ENCODE measurements at places on chromosomes 2 and 18. TPM values are rescaled to one million over a fixed set of nuclear protein-coding genes. Genes with fewer than 3 reads are reported as not detected.
A peak's percentile ranks its signal among the peaks of the same experiment; 100 is the strongest.

AQP4 gene
- total RNA-seq = not detected

APOB gene
- not detected for total RNA-seq

CRYGC gene
- 0.17 TPM for total RNA-seq

REG1B gene
- total RNA-seq = not detected

UGT1A4 gene
- total RNA-seq = not detected

ANKRD30B gene
- not detected for total RNA-seq

TNP1 gene
- not detected for total RNA-seq

FOXI3 gene
- not detected for total RNA-seq

IL36A gene
- total RNA-seq = not detected

KCNE4 gene
- not detected for total RNA-seq

CCDC178 gene
- total RNA-seq = not detected

DNA sequence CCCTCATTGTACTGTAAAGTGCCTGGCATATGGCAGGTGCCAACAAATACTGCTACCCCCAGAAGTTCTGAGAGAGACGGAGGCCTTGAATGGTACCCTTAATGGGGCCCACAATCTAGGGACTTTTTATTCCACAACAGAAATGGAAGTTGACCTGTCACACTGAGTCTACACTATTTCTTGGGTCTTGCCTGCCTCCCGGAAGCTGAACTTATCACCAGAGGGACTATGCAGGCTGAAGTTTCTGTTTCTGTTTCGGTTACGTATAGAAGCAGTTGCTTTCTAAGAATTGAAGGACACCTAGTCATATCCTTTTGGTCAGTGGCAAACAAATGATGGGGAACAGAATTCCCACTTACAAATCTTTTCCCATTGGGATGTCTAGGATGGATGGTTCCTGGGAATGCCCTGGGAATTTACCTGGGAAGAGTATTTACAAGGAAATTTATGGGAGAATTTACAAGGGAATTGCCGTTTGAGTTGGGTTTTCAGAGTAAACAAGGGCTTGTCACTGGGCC lies 74.2 kb downstream of the HS1BP3 start:
- no peak for DNase-seq

DNA sequence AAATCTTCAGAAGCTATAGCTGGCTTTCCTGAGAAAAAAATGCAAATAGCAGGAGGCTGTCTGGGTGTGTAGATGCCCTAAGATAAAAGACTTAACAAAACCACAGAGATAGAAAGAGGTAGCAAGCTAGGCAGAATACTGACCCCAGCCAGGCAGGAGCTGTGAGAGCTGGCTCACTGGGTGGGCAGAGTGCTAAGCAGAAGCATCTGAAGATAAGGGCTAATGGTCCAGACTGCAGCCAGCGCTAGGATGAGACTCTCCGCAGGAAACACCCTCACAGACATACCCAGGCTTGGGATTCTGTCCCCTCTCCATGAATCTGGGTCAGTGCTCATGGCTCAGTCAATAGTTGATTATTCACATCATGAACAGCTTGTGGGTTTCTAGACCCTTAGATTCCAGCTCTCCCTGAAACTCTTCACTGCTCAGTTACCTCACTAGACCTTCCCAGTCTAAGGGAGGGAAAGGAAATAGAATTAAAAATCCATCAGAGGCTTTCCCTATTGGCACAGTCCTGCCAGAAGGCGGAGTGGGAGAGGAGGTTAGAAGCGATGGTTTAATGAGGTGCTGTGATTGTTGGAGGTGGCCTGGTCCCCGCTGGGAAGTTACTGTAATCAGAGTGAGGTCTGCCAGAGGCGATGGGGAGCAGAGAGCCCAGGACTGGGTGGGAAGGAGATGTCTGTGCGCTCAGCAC lies 21.4 kb upstream of the CCBE1 start:
- DNase-seq = peak; percentile 46

DNA sequence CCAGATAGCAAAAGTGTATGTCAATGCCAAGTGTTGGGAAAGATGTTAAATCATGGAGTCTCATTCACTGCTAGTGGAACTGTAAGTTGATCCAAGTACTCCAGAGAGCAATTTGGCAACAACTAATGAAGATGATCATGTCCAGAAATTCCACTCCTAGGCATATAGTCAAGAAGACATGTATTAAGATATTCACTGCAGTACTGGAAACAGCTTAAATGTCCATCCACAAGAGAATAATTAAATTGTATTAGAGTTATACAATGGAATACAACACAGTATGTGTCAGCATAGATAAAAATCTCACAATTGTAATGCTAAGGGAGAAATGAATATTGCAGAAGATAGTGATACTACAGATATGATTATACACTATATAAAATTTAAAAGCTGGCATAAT lies 15.2 kb upstream of the LBH start:
- DNase-seq = no peak

DNA sequence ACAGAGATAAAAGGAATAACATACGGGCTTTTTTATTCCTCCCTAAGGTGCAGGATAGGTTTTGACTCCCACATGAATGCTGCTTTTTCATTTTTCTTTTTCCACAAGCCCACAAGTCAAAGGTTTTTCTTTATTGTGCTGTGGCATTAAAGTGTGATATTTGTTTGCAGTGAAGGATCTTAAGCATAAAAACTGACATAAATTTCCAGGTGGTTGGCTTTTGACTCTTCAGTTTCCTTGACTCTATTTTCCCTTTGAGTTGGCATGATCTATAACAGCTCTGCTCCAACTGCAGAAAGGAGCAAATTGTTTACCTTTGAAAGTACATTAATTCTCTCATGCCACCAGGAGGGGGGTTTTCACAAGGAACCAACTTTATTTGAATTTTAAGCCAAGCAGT lies 326.2 kb upstream of the FAM98A start:
- DNase-seq = no peak

GRCh38 chr2:17661460-17661859 lies 92.2 kb downstream of the SMC6 start:
- DNase-seq = no peak

DNA sequence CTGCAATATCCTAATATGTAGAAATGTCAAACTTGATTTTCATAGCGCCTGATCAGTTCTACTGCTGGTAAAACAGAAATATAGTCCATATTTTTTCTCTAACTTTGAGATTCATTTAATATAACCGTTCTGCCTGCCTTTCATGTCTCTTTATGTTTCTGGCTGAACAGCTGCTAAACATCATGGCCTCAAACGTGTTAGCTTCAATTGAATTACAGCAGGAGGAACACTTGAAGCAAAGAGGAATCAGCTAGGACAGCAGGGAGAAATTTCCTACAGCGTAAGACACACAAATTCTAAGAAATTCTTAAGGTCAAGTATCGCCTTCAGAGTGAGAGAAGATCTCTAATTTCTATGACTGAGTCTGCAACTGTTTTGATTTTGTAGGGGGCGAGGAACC lies 433.2 kb downstream of the FBXO15 start:
- no peak for DNase-seq

DNA sequence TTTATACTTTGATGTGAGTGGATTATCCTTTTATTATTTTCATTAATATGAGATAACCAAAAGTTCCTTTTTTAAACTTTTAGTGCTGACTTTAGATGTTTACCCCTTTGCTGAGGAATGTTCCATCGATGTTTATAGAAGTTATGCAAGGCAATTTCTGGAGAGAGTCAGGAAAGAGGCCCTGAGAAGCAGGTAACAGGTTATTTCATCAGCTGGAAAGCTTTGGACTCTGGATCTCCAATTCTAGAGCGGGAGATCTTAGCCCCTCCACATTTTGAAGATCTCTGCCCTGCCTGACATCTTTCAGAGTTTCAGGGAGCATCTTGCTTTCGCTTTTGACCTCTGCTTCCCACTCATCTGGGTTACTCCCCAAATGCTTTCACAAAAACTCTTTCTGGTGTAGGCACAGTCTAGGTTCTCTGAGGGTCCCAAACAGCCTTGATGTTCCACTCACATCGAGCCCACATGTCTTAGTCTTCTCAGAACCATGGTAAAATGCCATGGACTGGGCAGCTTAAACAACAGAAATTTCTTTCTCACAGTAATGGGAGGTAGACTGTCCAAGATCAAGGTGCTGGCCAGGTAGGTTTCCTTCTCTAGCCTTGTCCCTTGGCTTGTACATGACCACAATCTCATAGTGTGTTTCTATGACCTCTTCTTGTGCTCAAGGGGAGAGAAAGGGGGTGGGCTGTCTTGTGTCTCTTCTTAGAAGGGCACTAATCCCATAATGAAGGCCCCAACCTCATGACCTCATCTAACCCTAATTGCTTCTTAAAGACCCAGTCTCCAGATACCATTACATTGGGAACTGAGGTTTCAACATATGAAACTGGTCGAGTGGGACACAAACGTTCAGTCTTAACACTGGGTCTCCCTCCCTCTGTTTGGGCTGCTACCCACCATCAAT lies 87.1 kb downstream of the DOK6 start:
- DNase-seq = no peak

- DNase-seq = no peak
Measured at GRCh38 chr18:34223893-34224422, 755 bp downstream of the NOL4 start.

DNA sequence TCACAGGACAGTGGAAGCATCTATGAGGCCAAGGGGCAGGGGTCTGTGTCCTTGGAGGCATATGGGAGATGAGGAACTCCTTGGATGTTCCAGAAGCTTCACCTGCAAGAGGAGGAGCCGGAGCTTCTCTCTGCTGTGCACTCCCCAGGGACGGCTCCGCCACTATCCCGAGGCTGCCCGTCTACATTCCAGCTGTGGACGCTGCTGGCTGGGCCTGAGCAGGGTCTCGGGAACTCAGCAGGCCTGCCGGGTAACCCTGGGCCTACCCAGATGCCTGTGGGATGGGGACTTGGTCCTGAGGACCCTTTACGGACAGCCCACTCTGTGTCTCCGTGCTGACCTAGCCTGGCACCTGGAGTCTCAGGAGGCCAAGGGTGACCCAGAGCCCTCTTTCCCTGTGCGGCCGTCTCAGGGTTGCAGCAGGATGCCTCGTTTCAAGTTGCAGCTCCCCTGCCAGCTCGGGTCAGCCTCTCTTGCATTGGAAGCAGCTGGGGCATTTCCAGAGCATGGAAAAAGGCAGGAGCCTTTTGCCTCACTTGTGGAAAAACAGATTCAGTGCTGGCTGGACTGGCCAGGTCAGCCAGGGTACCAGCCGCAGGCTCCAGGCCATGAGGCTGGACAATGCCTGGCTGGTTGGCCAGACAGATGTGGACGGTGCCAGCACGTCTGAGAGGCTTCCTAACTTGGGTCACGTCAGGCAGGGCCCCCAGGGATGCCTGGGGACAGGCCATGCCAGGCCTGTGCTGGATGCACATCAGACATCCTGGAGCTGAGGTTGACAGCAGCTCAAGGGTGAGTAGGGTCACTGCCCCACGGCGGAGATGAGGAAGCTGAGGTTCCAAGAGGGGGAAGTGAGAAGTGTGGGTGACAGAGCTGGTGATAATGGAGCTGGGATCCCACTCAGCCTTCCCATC lies 41.5 kb downstream of the SCTR start:
- no peak for DNase-seq

DNA sequence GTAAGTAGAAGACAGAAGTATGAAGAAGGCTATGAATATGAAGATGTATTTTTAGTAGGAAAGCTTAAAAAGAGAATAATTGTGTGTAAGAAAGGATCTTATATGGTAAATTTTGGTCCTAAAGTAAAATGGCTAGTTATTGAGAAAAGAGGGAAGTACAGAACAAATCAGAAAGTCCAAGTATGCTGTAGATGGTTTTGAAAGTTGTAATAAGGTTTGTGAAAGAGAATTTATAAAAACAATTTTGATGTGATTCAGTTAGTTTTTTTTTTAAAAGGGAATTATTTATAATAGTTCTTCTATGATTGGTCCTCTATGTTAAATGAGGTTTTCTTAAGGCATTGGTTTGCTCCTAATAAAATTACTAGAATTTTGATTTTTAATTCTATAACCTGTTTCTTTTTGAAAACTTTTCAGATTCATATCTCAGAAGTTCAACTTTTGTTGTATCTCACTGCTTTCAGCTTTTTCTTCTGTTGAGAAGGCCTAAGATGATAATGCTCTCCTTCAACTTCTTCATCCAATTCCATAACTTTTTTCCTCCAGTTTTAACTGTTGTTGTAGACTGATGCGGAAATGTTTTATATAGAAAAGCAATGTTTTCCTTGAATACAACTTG lies 322.7 kb downstream of the NOL4 start:
- DNase-seq = no peak

- DNase-seq = peak; percentile 89
Measured at GRCh38 chr2:177242121-177242987, 22.2 kb downstream of the NFE2L2 start.

- DNase-seq = no peak
Measured at GRCh38 chr2:25651066-25651465, 22.3 kb downstream of the DTNB start.

DNA sequence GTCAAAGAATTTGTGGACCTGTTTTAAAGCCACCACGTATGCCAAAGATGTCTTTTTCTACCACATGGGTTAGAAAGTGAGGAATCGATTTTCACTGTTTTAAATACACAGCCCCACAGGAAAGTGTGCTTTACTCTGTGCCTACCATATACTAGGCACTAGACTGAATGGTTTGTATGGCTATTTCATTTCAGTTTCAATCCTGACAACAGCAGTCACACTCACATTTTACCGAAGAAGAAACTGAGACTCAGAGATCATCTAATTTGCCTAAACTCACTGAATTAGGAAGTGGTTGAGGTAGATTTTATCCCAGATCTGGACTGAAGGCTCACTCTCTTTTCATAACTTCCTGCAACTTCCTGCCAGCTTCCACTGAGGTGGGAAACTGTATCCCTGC lies 176.4 kb downstream of the ALK start:
- no peak for DNase-seq

- peak; percentile 45 for DNase-seq
Measured at GRCh38 chr2:63408530-63408929, 179.7 kb downstream of the WDPCP start.

GRCh38 chr2:235430366-235431083 lies 63.3 kb upstream of the AGAP1 start:
- no peak for DNase-seq

GRCh38 chr2:137842430-137842829 lies 121.8 kb upstream of the HNMT start:
- no peak for DNase-seq

DNA sequence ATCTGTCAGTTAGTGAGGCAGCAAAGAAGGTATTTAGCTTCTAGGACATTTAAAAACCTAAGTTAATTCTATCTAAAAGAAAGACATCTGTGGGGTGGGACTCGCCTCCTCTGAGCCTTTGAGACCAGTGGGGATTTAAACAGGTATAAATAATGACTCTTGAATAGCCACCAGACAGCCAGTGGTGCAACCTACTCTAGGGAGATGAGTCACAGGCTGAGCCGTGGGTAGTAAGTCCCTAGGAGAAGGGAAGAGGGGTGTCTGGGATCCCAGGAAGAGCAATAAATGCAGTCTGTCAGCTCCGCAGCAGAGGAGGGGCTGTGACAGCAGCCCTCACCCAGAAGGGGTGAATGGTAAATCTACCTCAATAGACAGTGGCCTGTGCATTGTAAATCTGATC lies 43.1 kb upstream of the GALNT3 start:
- DNase-seq = peak; percentile 41

DNA sequence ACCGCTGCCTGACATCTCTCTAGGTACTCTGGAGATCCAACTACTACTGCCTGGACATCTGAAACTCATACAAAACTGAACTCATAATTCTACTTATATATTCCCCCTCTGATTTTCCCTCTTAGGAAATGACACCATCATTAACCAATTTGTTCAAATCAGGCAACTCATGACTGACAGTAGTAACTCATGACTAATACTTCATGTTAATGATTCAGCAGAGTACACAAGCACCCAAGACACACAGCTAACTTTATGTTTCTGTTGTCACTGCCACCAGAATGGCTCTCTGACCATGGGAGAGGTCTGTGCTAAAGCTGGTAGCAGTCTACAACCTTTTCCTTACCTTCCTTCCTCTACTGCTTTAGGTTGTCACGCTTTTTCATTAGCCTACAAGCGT lies 91.1 kb downstream of the ITSN2 start:
- peak; percentile 77 for DNase-seq

GRCh38 chr2:102185347-102185746 lies 1.5 kb upstream of the IL1RL2 start:
- DNase-seq = peak; percentile 14

Data from HT1080 (cell line).